Central memory CD4-positive, alpha-beta T cell (primary cell): ENCODE measurements at places on chromosomes 11 and 22.

DNA sequence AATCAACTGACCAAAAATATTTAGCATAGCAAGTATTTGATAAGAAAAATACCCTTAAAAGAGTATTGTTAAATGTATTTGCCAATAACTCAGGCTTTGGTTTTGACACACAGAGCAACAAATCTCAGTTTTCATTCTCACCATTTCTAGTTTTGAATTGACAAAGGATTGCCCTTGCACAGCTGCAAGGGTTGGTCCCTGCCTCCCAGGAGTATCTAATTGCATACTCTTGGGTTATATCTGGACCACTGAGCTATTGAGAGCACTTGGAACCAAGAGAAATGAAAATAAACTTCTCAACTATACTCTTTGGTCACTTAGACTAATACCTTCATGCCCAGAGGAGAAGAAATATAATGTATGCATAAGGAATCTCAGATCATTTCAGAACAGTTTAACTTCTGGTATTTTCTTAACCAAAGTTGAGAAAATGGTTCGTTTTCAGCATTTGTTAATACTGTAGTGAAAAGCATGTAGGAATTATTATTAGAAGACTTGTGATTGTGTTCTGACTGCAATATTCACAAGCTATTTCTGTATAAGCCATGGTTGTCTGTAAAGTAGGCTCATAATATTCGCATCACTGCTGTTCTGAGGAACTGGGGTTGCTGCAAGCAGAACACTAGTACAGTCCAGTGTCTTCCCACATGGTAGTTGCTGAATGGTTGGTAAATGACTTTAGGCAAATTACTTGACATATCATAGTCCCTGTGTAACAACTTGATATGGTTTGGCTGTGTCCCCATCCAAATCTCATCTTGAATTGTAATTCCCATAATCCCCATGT is 7.9 kb downstream of the C2CD3 start:
- no peak for DNase-seq

DNA sequence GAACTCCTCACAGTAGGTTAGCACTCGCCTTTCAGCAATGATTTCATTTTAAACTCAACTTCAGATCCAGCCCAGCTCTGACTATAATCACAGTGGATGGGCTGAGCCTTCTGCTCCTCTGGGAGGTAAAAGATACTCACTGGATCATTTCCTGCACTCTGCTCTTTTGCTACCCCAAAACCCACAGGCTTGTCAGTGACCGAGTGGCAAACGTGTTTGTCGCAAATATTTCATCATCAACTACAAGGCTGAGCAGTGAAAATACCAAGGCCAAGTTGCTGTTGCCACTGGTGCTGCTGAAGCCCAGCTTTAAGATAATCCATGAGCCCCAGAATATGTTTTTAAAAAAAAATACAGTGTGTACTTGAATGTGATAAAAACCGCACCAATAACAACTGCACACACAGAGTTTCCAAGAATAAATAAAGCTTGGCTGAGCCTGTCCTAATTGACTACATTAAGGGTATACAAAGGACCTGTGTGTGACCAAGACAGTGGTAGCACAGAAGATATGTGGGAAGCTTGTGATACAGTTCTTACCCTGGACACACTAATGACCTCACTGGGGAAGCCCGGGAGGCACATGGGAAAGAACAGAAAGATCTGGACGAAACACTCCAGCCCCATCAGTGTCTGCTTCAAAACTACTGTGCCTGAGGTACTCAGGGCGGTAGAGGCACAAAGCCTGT is 41.3 kb downstream of the ABTB2 start:
- DNase-seq: no peak

DNA sequence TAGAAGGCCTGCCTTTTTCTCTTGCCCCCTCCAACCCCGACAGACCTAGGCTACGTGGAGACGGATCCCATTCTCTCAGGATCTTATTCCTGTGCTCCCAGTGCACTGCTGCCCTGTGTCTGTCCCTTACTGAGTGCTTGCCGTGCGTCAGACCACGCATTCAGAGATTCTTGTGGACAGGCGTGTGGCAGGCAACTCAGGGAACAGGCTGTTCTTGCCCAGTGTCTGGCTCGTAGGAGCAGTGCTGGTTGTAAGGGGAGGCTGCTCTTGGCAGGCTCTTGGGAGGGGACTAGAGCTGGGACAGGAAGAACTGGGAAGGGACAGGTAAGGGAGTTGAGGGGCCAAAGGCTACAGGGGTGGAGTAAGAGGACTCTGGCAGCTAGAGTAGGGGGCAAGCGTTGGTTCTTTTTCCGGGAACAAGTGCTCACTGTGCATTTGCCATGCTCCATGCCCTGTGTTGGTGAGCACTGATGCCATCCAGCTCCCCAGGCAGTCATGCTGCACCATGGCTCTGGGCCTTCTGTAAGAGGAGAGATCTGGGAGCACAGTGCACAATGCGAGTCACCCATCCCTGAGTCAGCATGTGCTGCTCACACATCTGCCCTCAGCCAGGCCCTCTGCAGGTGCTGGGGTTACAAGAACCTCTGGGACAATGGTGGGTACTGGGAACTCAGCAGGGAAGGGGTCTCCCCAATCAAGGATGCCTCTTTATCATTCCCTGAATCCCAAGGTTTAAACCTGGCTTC is 119.1 kb downstream of the TBC1D22A start:
- no peak for DNase-seq

GRCh38 chr11:120717623-120718022 is 206.1 kb downstream of the GRIK4 start:
- DNase-seq: no peak

DNA sequence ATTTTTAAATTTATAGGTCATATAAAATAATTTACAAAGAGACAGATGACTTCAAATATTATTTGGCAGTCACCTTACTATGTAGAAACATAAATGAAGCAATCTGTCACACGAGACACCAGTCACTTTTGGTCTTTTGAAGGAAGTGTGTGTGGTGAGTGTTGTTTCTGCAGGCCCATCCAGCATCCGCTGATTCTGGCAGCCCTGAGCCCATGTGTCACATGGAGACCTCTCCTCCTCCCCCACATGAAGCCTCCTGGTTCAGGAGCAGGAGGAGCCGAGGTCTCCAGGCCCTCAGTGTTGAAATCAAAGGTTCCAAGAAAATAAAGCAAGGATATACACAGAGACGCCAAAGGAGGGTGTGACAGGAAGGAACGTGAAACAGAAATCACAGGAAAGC is 60.1 kb downstream of the ARFGAP3 start:
- no peak for DNase-seq

DNA sequence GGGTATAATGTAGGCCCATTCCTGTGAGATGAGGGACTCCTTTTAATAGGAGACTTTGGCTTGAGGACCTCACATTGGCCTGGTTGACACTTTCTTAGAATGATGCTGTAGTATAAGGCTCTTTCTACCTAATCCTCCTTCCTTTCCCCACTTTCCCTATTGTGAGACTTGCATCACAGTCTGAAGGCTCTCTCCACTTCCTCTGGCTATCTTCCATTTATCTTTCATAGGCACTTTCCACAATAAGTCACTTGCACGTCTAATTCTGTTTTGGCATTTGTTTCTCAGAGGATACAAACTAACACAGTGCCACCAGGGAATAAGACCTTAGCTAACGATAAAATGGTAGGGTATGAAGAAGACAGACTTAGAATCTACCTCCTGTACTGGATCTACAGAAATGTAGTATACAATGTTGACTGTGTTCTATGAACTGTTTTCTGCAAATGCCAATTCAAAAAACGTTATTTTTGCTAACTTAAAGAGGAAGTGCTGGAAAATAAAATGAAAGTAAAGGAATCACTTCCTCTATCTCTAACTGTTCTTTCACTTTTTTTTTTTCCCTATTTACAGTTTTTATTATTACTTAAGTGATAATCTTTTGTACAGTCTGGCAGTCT is 17.9 kb upstream of the PDE3B start:
- no peak for DNase-seq

DNA sequence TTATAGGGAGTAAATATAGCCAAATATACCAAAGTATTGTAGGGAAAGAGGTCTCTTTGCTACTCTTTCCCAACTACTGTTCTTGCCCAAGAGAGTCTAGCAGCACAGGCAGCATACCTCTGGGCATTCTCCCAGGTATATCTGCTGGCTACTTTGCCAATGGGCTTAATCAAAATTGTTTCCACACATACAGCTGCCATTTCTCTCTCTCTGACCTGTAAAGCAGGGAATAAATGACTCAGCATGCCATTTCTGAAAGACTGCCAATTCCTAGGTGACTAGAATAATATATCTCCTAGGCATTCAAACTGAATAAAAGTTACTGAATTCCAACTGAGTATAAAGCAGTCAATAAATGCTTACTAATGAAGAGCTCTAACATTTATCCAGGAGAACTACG is 44.6 kb downstream of the RDX start:
- no peak for DNase-seq

- DNase-seq: no peak
Measured at GRCh38 chr11:37370817-37371216, 772.8 kb upstream of the RAG2 start.

DNA sequence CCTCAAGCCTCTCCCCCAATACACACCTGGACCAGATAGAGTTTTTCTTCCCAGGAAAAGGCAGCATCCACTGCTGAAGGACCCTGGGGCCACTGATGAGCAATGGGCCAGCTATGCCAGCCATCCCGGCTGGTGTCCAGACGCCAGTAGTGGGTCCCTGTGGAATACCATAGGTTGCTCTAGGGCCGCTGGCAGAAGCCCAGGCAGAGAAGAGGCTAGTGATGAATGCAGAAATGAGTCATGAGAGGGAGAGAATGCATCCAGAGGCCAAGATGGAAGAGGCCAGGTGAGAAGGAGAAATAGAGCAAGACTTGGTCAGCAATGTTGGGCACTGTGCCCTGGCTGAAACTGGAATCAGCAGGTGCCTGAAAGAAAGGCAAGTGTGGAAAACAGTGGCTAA is 8.9 kb downstream of the HPX start:
- DNase-seq: no peak

- DNase-seq: no peak
Measured at GRCh38 chr11:127574478-127574877, 573.9 kb upstream of the KIRREL3 start.

DNA sequence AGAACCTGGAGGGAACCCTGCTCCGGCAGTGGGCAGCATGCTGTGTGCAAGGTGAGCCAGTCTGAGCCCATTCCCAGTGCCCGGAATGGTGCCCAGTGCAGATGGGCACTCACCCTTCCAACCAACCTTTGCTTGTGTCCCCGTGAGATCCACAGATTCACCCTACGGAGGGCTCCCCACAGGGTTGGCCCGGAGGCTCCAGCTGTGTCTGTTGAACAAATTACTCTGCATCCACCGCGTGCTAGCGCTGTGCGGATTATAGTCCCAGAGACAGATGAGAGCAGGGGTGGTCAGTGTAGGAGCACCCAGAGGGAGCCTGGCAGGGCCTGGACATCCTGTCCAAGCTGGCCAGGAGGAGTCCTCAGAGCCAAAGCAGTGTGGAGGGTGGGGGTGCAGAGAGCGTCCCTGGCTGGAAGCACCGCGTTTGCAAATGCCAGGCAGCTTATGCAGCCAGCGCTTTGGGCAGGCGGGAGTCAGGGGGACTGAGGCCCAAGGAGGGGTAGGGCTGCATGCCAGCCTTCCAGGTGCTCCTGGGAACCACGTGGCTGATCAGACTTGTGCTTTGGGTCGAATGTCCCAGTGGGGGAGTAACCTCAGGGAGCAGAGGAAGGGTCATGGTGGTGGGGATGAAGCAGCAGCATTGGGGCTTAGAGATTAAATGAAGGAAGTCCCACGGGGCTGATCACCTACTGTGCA is 80.5 kb downstream of the KCNQ1 start:
- DNase-seq: no peak

GRCh38 chr11:43947003-43947500 is 4.6 kb downstream of the C11orf96 start:
- DNase-seq: no peak

DNA sequence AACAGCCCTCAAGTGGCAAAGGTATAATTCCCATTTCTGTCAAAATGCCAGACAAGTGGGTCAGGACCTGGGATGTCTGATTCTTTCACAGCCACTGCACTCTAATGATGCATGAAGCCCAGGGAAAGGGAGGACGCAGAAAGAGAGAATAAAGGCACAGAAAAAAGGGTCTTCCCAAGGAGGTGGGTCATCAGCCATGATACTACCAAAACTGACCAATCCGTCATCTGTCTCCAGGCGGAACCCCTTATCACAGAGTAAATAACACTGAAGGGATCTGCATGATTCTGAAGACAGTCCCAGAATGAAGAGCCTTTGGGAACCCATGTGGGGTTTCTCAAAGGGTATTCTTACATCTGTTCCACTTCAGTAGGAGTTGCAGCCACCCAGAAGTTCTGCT is 73.8 kb upstream of the OPCML start:
- no peak for DNase-seq

GRCh38 chr11:71364176-71364671 is 84.0 kb downstream of the DHCR7 start:
- no peak for DNase-seq

DNA sequence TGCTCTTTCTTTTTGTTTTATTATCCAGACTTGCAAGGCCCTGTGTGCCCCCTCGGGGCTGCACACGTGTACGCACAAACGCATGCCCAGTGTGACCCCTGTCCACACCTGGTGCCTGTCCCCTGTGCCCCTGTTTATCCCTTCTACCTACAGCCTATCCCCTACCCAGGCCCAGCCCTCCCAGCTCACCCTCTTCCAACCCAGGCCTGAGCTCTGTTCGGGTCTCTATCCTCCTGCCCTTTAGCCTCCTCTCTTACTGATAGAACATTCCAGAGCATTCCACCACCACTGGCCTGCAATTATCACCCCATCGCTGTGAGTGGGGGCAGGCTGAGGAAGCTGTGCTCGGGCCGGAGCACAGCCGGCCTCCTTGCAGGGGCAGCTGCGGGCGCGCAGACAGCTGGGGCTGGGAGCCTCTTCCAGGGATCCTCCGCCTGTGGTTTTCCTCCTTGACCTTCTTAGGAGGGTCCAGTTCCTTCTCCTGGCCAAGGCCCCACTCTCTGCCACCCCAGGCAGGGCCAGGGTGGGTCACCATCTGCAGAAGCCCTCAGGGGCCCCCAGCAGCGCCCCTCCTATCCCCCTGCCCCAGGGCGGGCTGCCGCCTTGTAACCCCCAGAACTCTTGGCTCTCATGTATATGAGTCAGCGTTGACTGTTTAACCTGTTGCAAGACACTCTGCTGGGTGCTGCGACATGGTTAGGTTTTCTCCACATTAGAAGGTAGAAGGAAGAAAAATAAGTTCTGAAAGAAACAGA is 41.8 kb upstream of the KCNQ1OT1 start:
- no peak for DNase-seq

- no peak for DNase-seq
Measured at GRCh38 chr11:37371346-37371970, 773.4 kb upstream of the RAG2 start.

DNA sequence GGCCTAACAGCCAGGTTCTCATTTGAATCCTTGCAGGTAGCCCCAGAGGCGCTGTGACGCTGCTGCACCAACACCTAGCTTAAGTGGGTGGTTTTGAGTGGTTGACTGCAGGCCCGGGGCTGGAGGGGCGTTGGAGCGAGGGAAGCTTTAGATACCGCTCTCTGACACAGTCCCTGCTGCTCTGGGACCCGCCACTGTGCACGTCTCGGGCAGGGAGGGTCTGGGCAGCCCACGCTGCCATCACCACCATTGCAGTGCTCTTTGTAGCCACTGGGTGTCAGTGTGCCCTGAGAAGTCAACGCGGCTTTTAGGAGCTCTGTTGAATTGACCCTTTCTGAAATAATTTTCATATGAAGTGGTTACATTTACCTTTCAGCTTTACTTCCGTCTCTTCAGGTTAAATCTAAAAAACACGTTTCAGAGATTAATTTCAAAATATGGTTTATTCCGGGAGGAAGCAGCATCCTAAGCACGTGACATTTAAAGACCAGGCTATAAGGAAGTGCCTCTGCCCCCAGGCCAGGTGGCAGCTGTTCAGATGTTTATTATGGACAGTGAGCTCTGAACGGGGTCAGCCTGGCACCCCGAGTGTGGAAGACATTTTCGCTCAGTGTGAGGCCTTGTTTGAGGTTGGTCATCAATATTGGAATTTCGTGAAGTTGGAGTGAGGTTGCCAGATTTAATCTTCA is 30.9 kb upstream of the PARVB start:
- DNase-seq: peak; percentile 44
